ENCODE measurements at places on chromosomes 4 and X.

DNA sequence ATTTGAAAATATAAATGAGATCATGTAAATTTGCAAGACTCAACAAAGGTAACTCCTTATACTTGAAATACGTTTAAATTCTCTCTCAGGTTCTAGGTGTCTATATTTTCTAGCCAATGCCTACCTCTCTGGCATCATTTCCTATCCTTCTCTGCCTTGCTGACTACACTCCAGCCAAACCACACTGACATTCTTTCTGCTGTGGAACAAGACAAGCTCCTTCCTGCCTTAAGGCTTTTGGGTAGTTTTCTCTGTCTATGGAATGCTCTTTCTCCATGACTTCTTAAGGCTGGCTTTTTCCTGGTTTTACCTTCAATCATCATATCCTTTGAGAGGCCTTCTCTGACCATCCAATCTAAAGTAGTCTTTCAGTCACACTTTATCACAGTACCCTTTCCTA lies 201.0 kb downstream of the SPRY1 start:
- DNase-seq = no peak

GRCh38 chr4:81199831-81200230 lies 15.2 kb downstream of the PRKG2 start:
- no peak for DNase-seq

DNA sequence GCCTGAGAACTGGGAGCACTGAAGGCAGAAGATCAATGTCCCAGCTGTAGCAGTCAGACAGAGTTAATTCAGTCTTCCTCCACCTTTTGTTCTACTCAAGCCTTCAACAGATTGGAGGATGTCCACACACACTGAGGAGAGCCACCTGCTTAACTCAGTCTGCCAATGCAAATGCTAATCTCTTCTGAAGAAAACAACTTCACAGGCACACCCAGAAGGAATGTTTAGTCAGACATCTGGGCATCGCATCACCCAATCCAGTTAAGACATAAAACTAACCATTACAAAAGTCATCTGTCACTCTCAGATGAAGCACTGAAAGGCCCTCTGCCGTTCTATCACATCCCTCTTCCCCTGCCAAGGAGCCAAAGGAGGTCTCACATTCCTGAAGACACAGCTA lies 173.7 kb downstream of the CENPC start:
- no peak for DNase-seq

DNA sequence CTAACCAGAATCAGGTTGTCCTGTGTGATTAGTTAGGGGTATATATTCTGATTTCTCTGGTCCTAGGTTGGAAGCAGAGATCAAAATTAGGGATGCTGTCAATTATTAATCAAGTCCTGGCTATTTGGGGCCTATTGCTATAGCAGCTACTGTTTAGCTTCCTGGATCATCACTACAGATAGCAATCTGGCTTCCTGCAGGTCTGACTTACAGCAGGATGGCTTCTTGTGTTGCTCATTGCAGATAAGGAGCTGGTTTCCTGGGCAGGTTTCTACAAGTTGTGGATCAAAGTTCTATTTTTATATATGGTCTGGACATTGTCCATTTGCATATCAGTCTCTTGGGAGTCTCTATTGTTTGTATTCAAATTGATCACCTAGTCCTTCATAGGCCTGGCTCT lies 57.7 kb upstream of the C4orf54 start:
- DNase-seq = no peak

DNA sequence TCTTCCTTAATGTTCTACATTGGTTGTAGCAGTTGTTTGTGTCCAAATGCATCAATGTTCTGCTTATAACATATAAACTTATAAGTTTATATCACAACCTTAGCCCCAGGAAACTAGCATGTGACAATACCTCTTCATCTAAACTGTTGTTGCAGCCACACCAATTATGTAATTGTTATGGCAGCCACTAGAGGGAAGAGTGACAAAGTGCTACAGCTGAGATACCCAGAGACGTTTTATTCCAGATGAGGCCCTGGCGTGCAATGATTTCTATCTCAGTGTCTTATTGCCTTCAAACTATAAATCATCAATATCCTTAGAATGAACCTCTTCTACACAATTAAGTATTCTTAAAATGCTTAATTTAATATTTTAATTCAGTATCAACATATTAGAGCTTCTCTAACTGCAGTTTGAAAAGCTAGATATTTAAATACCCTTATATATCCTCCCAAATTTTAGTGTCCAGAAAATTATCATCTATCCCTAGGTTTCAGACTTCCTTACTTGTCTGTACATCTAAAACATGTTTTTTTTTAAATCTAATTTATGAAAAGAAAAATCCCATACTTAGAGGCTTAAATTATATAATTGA lies 171.6 kb downstream of the PCDH10 start:
- DNase-seq = no peak

GRCh38 chr4:56627985-56628384 lies 53.1 kb downstream of the HOPX start:
- no peak for DNase-seq

GRCh38 chr4:20193141-20193936 lies 58.4 kb upstream of the SLIT2 start:
- DNase-seq = no peak

- DNase-seq = peak; percentile 44
These were observed 32.3 kb upstream of the CXCL8 start for GRCh38 chr4:73707918-73708577.

DNA sequence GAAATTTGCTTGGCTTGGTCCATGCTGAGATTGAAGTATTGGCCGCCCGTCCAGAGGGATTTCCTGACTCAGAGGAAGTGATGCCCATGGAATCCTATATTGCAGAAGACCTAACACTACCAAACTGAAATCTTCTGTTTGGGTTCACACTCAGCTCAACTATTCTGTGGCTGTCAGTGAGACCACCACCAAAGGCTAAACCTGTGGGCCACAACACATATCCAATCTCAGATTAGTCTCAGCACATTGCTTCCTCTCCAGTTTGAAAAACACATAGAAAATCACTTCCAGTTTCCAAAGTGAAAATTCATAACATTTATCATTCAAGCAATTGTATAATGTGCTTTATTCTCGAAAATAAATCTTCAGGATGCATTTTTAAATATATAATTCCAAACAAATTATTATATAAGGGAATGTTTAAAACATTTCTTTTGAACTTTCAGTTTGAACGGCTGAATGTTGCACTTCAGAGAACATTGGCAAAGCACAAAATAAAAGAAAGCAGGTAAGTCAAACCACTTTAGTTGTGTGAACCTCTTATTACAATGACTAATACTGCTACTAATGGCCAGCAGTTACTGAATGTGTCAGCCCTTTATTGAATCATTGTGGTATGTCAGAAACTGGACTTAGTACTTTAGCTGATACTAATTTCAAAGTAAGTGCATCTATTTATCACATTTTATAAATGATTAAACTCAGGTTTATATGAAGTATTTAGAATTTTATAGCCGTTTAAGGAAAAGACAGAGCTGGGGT lies 37.0 kb downstream of the GUCY1A1 start:
- DNase-seq = no peak

- DNase-seq = no peak
These were observed 1.5 kb downstream of the AIMP1 start for GRCh38 chr4:106317815-106318214.

DNA sequence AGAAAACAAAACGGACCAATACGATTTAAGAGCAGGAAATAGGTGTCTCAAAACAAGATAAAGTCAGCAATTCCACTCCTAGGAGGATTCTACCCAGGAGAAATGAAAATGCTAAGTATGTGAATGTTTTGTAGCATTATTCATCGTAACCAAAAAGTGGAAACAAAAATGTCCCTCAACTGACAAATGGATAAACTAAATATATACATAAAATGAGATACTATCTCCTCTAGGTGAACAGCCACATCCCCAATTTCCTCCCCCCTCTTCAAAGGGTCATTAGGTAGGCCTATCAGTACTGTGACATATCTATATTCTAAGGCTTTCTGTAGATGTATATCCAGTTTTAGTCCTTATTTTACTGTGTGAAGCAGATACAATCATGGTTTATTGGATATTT lies 18.0 kb downstream of the DDX3X start:
- DNase-seq = no peak

DNA sequence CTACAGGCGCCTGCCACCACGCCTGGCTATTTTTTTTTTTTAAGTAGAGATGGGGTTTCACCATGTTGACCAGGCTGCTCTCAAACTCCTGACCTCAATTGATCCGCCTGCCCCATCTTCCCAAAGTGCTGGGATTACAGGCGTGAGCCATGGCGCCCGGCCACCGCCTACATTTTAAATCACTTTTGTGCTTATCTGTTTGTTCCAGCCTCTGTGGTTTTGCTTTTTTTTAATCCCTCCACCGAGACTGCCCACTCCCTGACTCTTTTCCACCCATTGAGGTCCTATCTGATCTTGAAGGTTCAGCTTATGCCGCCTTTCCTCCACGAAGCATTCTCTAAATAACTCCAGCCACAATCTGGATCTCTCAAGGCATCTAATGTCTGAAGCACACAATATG lies 73.5 kb downstream of the CHRDL1 start:
- no peak for DNase-seq

GRCh38 chrX:1885116-1885515 lies 270.3 kb downstream of the ASMT start:
- no peak for DNase-seq

DNA sequence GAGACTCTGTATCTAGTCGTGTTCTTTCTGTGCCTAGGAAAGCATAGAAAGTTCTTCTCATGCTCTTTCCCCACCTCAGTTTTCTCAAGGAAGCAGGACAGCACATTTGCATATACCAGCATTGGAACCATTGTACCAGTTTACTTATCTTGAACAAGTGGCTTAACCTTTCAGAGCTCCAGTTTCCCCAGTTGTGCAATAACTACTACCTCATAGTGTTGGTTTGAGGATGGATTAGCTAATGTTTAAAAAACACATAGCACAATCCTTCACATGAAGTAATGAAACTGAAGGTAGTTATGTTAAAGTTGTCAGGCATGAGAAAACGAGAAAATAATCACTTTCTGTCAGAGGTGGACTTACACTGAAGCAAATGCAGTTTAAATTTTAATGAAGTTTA lies 92.2 kb upstream of the H2AZ1 start:
- no peak for DNase-seq

- no peak for DNase-seq
These were observed 278.3 kb downstream of the PCDH18 start for GRCh38 chr4:137253949-137254348.

DNA sequence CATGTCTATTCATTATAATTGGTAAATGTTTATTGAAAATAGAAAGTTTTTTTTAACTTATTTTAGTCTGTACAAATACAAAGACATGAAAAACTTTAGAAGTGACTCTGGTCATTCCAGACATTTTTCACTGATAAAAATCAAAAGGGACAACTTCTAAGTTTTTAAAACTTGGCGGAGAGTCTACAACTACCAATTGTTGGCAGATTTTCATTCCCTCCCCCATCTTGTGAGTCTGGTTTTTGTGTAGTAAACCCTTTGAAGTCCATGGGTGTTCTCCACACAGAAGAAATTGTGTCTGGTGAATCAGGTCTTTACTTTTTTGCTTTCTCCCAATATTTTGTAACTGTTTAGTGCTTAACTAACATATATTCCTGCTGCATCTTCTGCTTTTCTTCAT lies 336.5 kb downstream of the PDGFC start:
- no peak for DNase-seq

DNA sequence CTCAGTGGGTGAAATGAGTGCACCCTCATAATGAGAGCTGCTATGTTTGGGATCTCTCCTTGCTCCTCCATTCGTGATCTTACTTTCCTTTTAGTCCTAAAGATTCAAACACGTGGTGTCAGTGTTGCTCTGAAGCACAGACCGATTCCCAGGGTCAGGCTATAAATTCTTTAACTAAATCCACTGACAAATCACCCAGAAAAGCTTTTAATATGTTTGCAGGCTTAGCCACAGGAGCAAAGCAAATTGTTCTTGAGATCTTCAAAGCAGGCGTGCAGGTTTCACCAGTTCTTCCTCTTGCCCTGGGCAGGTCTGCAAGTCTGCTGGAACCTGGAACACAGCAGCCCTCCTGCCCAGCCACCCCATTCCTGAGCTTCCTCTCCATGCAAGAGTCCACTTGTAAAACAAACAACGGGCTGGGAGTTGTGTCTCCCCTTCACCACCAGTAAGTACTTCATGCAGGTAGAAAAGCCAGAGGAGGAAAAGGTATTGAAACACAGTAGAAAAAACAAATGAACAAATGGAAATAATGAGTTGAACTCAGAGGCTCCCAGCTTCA lies 70.1 kb upstream of the ENPP6 start:
- DNase-seq = peak; percentile 23

DNA sequence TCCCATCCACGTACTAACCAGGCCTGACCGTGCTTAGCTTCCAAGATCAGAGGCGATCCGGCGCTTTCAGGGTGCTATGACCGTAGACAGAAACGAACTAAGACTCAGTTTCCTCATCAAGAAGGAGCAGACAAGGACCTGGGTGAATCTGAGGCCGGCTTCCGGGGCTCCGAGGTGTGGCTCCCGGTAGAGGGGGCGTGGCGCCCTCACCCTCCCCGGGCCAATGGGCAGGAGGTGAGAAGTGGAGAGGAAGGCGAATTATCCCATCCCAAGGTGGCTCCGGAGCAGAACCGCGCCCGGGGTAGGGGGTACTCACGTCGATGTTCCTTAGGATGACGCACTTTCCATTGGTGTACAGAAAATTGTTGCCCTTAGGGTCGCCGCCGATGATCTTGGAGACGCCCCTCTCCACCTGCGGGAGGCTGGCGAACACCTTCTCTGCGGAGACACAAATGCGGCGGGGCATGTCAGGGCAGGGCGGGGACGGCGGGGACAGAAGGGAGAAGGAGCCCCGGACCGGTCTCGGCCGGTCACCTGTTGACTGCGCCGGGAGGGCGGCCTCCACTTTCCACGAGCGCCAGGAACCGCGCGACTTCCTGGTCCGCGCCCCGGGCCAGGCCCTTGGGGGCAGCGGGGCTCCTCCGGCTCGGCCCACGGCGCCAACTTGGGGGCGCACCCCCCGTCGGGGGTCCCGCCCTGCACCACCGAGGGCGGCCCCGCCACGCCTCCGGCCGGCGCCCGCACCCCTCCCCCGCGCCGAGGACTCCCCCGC lies 616 bp downstream of the WDR1 start:
- no peak for DNase-seq

DNA sequence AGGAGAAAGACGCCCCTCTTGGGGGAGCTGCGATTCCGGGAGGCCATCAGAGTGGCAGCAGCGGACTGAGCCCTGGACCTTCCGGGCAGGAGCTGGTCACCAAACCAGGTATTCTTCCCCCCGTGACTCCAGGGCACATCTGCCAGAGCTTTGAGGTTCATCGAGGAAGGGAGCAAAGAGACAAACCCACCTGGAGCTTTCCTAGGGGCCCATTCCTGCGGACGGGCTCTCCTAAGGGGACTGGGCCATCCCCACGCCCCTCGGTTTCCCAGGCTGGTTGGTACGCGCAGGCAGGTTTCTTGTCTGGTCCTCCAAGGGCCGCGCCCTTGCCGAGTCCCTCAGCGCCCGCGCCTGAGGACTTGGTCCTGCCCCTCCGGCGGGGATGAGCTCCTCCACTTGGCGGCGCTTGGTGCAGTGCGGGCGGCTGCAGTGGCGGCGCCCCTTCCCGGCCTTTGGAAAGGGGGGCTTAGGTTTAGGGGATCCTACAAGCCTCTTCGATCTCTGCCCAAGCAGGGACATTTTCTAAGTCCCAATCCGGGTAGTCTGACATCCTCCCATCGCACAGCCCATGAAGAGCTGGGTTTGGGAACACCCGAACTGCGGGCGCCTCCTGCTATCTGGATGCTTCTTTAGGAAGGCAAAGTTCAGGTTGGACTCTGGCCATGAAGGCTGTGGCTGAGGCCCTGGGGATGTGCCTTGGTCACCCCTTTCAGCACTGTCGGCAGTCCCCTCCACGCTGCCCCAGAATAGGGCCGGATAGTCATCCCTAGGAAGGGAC lies 538 bp downstream of the STBD1 start:
- peak; percentile 18 for DNase-seq

Measured in AG09319 (cell line).